Activated T-cell treated with anti-CD3 and anti-CD28 coated beads, Interleukin-2, amount 50 U/mL, for 72 hours (primary cell): ENCODE measurements at places on chromosomes 12 and 14.

- no peak for DNase-seq
These were observed 133.1 kb downstream of the PRIMA1 start for GRCh38 chr14:93655078-93655750.

- DNase-seq: no peak
These were observed 48.4 kb downstream of the TSPAN11 start for GRCh38 chr12:30974746-30975500.

GRCh38 chr14:38047195-38047902, 160.4 kb upstream of the SSTR1 start:
- no peak for DNase-seq

GRCh38 chr12:7155471-7156034, 25.4 kb downstream of the CLSTN3 start:
- no peak for DNase-seq
